Activated T-helper 2 cell treated with anti-CD3 and anti-CD28 coated beads, Interferon-gamma antibody, Interleukin-2, Interleukin-4, amounts not matched to agents 10 μg/mL and 5 μg/mL and 100 μg/mL, durations not matched to agents 14 hours and 24 hours and 36 hours (primary cell): ENCODE measurements at places on chromosomes 6 and 20.

GRCh38 chr6:170130771-170131241 lies 160.1 kb downstream of the DLL1 start:
- no peak overlapping the region for H3K4me3 ChIP-seq
- DNase-seq: no peak
- no peaks in the 10 kb centered on the region for H3K27me3 ChIP-seq

- DNase-seq: no peak
- H3K4me3 ChIP-seq: no peak overlapping the region
- H3K27ac ChIP-seq: peak overlapping the region; percentile 59
- peaks cover 37% of the 10 kb centered on the region for H3K36me3 ChIP-seq
- H3K27me3 ChIP-seq: no peaks in the 10 kb centered on the region
Measured at GRCh38 chr20:10603971-10604864, 69.6 kb downstream of the JAG1 start.

DNA sequence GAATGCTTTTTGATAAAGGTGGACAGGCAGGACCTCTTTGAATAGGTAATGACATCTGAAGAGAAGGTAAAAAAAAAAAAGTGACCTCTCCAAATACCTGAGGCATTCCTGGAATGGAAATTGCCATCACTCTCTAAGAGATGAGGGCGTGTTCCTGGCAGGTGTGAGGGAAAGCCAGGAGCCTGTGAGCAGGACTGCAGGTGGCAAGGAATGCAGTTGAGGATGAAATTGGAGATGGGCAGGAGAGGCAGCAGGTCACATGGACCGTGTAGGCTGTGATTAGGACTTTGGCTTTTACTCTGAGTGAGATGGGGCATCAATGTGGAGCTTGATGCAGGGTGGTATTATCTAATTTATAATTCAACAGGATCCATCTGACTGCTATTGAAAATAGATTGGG lies 227.4 kb downstream of the LRFN2 start:
- no peaks in the 10 kb centered on the region for H3K36me3 ChIP-seq
- H3K27me3 ChIP-seq: peaks cover 35% of the 10 kb centered on the region
- no peak overlapping the region for H3K4me3 ChIP-seq
- no peak for DNase-seq

GRCh38 chr6:127813699-127814027 lies 87.2 kb downstream of the THEMIS start:
- no peak overlapping the region for H3K4me3 ChIP-seq
- DNase-seq: no peak
- peaks cover 80% of the 10 kb centered on the region for H3K36me3 ChIP-seq

GRCh38 chr6:4449409-4449808 lies 314.0 kb upstream of the ECI2 start:
- H3K36me3 ChIP-seq: no peaks in the 10 kb centered on the region
- H3K27ac ChIP-seq: no peak overlapping the region
- no peaks in the 10 kb centered on the region for H3K4me1 ChIP-seq
- H3K4me3 ChIP-seq: no peak overlapping the region
- DNase-seq: no peak

- H3K36me3 ChIP-seq: no peaks in the 10 kb centered on the region
- no peak for DNase-seq
- no peak overlapping the region for H3K27ac ChIP-seq
- H3K4me1 ChIP-seq: no peaks in the 10 kb centered on the region
- H3K27me3 ChIP-seq: no peaks in the 10 kb centered on the region
Measured at GRCh38 chr20:38199501-38200390, 34.7 kb upstream of the TGM2 start.
